Kidney (tissue), 22 donors: ENCODE measurements at places on chromosomes 6 and 20. TPM values are rescaled to one million over a fixed set of nuclear protein-coding genes. Genes with fewer than 3 reads are reported as not detected.

GRCh38 chr6:70079241-70079640, 212.9 kb downstream of the COL19A1 start:
- DNase-seq = no peak

The CALHM6 gene
- total RNA-seq = 8.2 TPM

DNA sequence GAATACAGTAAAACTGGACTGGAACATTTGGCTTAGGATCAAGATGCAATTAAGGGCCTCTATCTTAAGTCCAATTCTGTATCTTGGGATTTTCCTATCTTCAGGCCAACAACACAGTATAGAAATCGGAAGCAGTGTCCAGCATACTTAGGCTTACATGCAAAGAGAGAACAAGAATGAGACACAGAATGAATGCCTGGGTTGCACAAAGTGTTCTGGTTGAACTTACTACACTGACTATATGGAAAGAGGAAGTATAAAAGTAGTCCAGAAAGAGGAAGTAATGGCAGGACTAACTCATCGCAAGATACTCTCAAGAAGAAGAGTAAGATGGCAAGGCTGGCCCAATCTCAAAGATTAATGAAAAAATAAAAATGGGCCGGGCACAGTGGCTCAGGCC, 87.6 kb downstream of the BTBD9 start:
- DNase-seq = no peak

DNA sequence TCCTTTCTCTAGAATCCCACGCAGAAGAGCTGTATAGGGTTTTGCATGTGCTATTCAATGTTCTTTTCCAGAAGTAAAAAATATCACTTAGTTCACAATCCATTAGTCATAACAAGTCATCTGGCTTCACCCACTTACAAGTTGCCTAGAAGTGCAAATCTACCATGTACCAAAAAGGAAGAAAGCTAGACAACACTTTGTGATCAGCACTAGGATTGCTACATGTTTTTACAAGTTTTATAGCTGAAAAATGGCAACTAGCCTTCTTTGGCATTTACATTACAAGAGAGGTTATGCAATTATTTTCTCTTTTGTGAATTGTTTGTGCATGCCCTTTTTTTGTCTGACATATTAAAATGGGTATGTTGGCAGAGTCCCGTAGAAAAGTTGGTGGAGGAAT, 85.6 kb upstream of the PTPRK start:
- DNase-seq = no peak

- DNase-seq = no peak
Observed at GRCh38 chr6:147322299-147323162, 118.3 kb downstream of the STXBP5 start.

The LKAAEAR1 gene
- total RNA-seq = 0.31 TPM

The TCF21 gene
- 6.3 TPM for total RNA-seq
